ENCODE measurements at places on chromosomes 4 and X.

DNA sequence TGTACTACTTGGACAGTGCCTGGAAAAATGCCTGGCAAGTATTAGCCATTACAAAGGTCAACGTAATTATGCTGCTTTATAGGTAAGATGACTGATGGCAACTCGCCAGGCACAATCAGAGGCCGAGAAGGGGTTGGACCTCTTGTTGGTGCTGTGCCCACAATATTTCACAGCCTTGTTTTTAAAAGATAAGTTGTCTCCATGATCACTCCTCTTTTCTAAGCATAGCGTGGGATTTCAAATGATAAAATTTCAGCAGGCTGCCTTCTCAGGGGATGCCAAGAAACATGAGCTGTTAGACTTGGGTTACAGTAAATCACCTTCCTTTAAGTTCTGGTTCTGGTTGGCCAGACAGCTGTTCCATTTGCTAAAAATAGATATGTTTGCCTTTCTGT, 26.9 kb downstream of the HOPX start:
- no peak for DNase-seq

DNA sequence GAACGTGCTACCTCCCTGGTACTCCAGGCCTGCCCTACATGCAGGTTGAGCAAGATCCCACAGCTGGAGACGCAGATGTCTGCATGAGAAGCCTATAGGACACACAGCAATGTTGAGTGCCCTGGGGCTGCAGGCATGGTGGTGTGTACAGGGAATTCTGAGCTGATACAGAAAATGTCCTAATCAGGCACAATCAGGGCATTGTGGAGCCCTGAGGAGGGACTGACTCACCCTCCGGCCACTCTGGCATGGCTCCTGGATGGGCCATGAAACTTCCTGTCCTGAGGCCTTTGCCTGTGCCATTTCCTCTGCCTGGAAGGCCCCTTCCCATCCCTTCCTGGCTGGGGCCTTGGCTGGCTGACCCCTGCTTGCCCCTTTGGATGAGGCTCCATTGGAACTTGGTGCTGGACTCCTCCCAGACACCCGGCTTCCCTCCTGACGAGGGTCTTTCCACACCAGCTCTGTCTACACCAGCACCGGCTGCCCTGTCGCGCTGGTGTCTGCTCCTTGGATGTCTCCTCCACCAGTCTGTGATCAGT, 16.7 kb upstream of the AFAP1 start:
- DNase-seq: no peak

GRCh38 chr4:152308951-152309350, 226.9 kb downstream of the FBXW7 start:
- no peak for DNase-seq

- DNase-seq: no peak
Measured at GRCh38 chr4:6716958-6717655, 1.1 kb downstream of the BLOC1S4 start.

GRCh38 chr4:14783011-14783877, 219.0 kb upstream of the CPEB2 start:
- DNase-seq: no peak

DNA sequence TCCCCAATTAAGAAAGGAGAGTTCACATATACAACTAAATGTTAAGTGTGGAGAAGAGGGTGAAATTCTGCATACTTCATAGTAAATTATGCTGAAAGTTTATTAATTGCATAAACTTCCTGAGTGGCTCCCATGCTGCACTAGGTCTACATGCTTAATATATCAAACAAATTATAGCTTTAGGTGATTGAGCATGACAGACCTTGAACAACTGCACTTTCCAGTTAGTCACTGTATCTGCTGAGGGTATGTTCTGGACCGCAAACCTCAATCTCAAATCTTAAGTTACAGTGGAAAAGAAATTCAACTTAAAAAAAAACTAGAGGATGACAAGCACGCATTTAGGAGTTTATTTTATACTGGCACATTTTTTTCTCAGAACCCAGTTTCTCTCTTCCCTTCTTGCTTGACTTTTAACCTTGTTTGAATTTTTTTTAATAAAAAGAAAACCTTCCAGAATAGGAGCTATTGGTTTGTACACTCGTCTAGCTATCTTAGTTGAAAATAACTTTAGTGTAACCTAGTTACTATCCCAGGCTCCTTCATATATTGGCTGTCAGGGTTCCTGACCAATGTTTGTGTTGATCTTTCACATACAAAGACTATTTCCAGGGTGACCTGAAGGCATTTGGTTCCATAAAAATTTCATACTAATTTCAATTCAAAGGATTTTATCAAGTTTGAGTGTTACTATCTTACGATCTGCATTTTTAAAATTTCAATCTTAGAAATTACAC, 10.2 kb upstream of the FAM120C start:
- DNase-seq: no peak

GRCh38 chrX:50967736-50968135, 57.2 kb downstream of the BMP15 start:
- no peak for DNase-seq

GRCh38 chr4:102543030-102543928, 42.1 kb downstream of the NFKB1 start:
- no peak for DNase-seq

- DNase-seq: no peak
Measured at GRCh38 chrX:154603438-154604430, 15.3 kb downstream of the CTAG1B start.

- peak; percentile 81 for DNase-seq
Measured at GRCh38 chrX:71178908-71179307, 34.3 kb downstream of the NLGN3 start.

DNA sequence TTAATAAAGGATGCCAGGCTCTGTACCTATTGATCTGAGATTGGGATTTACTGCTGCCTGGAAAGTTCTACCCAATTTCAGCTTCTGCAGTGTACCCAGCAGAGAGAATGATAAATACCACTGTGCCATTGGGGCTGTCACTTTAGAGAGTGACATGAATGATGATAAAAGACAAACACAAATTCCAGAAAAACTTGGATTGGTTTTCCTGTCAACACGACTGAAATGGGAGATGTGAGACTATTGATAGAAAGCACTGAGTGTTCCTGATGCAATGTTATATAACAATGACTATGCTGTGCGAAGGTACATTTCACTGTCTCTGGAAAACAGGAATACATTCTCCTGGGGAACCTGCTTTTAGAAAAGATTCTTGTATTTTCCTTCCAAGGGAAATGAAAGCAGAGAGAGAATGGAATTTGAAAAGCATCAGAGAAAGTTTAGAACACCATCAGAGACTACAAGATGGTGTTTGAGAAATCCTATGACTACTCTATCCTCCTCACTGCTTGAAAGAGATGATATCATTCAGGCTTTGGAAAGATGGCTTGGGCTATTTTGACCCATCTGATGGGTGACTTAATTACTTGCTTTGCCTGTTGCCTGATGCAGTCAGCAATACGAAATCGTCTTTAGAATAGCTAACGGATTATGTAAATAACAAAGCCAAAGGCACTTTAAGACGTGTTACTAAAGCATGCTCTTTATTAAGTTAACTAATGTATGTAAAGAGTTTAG, 49.7 kb downstream of the MID1IP1 start:
- no peak for DNase-seq

- DNase-seq: no peak
Measured at GRCh38 chr4:2015008-2015407, 6.2 kb upstream of the NELFA start.

DNA sequence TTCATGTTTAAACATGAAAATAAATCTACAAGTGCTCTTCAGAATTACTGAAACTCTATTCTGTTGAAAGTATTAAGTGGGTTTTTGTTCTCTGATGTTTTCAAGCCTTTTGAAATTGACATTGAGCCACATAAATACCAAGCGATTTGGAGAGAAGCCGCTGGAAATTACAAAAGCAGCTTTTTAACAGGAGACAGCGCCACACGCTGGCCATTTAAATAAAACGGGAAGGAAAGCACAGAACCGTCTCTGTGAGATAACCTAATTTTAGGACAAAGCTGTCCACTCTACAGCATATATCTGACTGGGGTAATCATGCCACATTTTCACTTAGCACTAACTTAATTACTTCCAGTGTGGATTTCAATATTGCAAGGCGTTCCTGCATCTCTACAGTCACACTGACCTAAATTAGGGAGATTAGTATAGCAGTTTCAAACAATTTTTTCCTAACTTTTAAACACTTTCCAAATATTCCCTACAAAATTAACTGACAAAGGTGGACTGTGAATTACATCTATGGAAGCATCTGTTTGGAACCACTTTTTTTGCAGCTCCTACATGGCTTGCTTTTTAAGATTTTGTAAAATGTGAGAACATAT, 6.8 kb upstream of the ANOS1 start:
- DNase-seq: peak; percentile 10

- DNase-seq: no peak
Measured at GRCh38 chr4:41028392-41029076, 185.8 kb downstream of the APBB2 start.

- DNase-seq: no peak
Measured at GRCh38 chr4:139311909-139312308, 9.6 kb upstream of the NDUFC1 start.

- DNase-seq: no peak
Measured at GRCh38 chr4:151887816-151888180, 127.0 kb upstream of the GATB start.

DNA sequence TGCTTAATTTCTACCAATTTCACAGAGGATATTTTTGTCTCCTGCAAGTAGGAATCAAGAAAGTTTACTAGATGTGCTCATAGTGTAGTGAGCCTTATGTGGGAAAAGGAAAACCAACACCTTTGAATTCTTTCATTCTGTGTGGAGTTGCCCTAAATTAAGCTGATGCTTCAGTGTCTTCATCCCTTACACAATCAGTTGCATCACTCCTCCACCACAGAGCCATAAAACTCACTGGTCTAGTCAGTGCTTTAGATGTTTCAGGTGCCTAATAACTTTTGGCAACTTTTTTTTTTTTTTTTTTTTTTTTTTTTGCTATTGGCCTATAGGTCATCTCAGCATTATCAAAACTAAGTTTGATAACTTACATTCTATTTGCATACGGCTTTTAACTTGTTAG, 41.5 kb downstream of the HHIP start:
- no peak for DNase-seq

DNA sequence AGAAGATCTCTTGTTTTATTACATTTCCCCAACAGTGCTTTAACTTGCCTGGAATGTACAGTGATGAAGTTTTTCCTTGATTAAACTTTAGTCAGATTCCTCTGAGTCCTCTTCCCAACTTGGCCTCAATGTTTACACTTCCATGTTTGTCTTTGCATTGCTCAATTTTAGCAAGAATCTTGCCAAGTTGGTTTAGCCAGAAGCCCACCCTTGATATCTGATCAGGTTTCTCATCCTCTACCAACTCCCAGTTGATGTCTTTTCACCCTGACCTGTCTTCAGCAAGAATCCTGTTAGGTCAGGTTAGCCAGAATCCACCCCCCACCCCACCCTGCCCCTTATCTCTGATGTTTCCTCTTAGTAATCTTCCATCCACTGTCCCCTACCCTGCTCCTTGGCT, 120.9 kb downstream of the MBNL3 start:
- no peak for DNase-seq

DNA sequence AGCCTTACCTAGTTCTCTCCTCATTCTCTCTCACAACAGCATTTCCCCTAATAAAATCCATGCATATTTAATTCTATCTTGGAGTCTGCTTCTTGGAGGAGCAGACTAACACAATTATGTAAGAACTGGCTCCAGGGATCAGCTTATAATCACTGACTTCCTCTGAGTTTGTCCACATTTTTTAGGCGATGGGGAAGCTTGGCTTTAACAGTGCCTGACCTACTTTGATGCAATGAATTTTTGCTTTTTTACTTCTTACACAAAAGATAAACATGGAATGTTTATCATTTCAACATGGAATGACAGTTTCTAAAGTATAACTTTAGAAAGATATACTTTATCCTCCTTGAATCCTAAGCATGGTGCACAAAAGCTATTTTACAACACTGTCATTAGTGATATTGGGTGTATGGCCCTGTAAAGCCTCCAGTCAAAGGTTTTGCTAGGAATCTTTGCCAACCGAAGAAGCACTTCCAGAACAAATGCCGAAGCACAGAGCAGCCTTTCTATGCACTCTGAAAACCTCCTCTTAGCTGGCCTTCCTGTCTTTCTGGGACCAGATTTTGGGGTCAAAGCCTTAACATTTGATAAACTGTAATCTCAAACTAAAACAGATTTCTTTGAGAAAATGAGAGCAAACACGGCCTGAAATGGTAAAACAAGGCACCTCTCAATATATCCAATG, 736 bp downstream of the BDH2 start:
- no peak for DNase-seq

- DNase-seq: no peak
Measured at GRCh38 chrX:3351276-3351675, 4.8 kb upstream of the MXRA5 start.

DNA sequence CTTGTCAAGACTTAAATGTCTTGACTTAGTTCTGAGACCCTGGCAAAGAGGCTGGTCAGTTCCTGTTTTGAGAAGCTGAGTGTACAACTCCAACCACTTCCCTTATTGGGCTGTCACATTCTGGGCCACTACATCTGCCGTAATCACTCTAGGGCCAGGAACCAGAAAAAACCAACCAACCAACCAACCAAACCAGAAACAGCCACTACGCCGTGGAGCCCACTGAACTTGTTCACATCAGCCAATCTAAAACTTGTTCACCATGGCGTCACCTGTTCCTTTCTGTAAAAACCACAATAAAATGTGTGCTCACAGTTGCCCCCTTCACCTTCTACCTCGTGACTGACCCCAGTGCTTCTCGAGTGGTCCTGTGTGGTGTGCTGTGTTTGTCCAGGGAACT, 107.3 kb downstream of the JADE1 start:
- DNase-seq: no peak

DNA sequence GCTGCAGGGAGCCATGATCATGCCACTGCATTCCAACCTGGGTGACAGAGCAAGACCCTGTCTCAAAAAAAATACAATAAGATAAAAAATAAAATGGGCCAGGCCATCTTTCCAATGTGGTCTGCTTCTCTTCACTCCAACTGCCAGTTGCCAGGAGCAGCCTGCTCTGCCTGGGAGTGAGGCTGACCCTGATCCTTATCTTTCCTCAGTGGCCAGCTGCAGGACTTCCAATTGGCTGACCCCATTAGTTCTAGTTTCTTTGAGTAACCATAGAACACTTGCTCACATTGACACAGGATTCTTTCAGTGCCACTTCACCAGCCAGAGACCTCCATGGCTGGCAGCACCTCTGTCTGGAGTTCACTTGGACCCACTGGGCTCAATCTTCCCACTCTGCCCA, 258.6 kb downstream of the MID1IP1 start:
- no peak for DNase-seq

DNA sequence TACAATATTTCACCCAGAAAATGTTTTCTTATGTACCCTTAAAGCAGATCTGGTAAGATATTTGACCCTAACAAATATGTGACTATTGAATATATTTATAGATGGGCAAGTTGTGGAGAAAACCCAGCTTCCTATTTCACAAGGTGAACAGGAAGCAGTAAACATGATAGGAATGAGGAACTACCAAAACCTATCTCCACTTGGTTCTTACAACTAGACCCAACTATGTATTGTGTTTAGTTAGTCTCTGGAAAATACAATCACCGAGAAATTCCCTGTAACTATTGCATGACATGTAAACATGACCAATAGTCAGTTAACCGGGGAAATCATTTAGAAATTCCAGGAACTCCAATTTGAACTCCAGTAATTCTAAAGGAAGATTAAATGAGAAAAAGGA, 8.4 kb upstream of the RXFP1 start:
- DNase-seq: no peak

Measured in K562 (cell line).